ENCODE measurements at places on chromosomes 16 and 17. TPM values are rescaled to one million over a fixed set of nuclear protein-coding genes. Genes with fewer than 3 reads are reported as not detected.

Gene GDE1
- polyA plus RNA-seq, result 32.1 TPM

Gene FAM20A
- polyA plus RNA-seq, result 0.11 TPM

Gene FBXL16
- polyA plus RNA-seq, result 0.65 TPM

Gene CNGB1
- polyA plus RNA-seq, result not detected

Gene TPSB2
- polyA plus RNA-seq, result not detected

Gene TBC1D3I
- not detected for polyA plus RNA-seq

Gene CDRT4
- not detected for polyA plus RNA-seq

Gene ITGAE
- 110 TPM for polyA plus RNA-seq

Gene LYRM9
- polyA plus RNA-seq, result 29.0 TPM

Gene DGKE
- 1.3 TPM for polyA plus RNA-seq

Gene EPX
- not detected for polyA plus RNA-seq

Gene TNFRSF13B
- polyA plus RNA-seq, result 10.6 TPM

Gene TBC1D3E
- polyA plus RNA-seq, result not detected

Gene HASPIN
- 0.99 TPM for polyA plus RNA-seq

Gene MEAK7
- polyA plus RNA-seq, result 4.0 TPM

Gene MTSS2
- polyA plus RNA-seq, result not detected

Gene STH
- polyA plus RNA-seq, result not detected

Gene RBBP6
- polyA plus RNA-seq, result 41.1 TPM

Gene CCL5
- polyA plus RNA-seq, result 4.9 TPM

Gene GFER
- polyA plus RNA-seq, result 34.7 TPM

Gene CCL17
- polyA plus RNA-seq, result not detected

Gene ABAT
- 5.3 TPM for polyA plus RNA-seq

Gene P2RX1
- polyA plus RNA-seq, result 17.5 TPM

Gene RDM1
- polyA plus RNA-seq, result not detected

Gene OTOA
- not detected for polyA plus RNA-seq

Gene CCDC40
- polyA plus RNA-seq, result not detected

Gene ADAMTS18
- not detected for polyA plus RNA-seq

Gene SYNRG
- polyA plus RNA-seq, result 57.5 TPM

Gene EPN3
- not detected for polyA plus RNA-seq

Gene KDM6B
- 1.4 TPM for polyA plus RNA-seq

Gene ARHGAP23
- polyA plus RNA-seq, result not detected

Gene NUPR1
- not detected for polyA plus RNA-seq

Gene CCL16
- not detected for polyA plus RNA-seq

Gene GAST
- polyA plus RNA-seq, result not detected

Gene CCDC154
- polyA plus RNA-seq, result not detected

Gene MSLN
- not detected for polyA plus RNA-seq

Gene CHST5
- polyA plus RNA-seq, result not detected

Gene TGFB1I1
- polyA plus RNA-seq, result not detected

Gene TBC1D3D
- polyA plus RNA-seq, result not detected

Gene HBA2
- polyA plus RNA-seq, result 601 TPM

Gene CD300H
- 0.94 TPM for polyA plus RNA-seq

Gene MKS1
- 4.5 TPM for polyA plus RNA-seq

Gene MYOCD
- polyA plus RNA-seq, result not detected

Gene CDH11
- polyA plus RNA-seq, result not detected

Gene SLC5A11
- not detected for polyA plus RNA-seq

Gene HOXB9
- polyA plus RNA-seq, result not detected

Gene CHP2
- polyA plus RNA-seq, result not detected

Gene PRSS22
- not detected for polyA plus RNA-seq

Gene NOG
- polyA plus RNA-seq, result 0.16 TPM

Gene TVP23A
- polyA plus RNA-seq, result 0.32 TPM

Gene HOXB5
- polyA plus RNA-seq, result not detected

Gene HNF1B
- polyA plus RNA-seq, result not detected

Gene ADGRG3
- polyA plus RNA-seq, result 0.55 TPM

Gene FNDC8
- polyA plus RNA-seq, result not detected

Gene CSH2
- polyA plus RNA-seq, result not detected

Measured in naive B cell (primary cell).